ENCODE measurements at places on chromosomes 16 and 17. TPM values are rescaled to one million over a fixed set of nuclear protein-coding genes. Genes with fewer than 3 reads are reported as not detected.

The ZNF750 gene
- not detected for total RNA-seq

The KRT17 gene
- 1.7 TPM for total RNA-seq

The SLC52A1 gene
- total RNA-seq = not detected

The DOC2B gene
- total RNA-seq = 0.32 TPM

The CCL4 gene
- not detected for total RNA-seq

The GP2 gene
- not detected for total RNA-seq

The AXIN1 gene
- 15.1 TPM for total RNA-seq

The XPO6 gene
- 116 TPM for total RNA-seq

The HOXB4 gene
- total RNA-seq = not detected

The HOXB1 gene
- not detected for total RNA-seq

The RHBDL3 gene
- total RNA-seq = 0.13 TPM

The C17orf67 gene
- 0.76 TPM for total RNA-seq

The SPEM2 gene
- total RNA-seq = not detected

The GNG13 gene
- total RNA-seq = not detected

The MEOX1 gene
- 0.26 TPM for total RNA-seq

The PLLP gene
- under 0.01 TPM for total RNA-seq

The DPEP2 gene
- not detected for total RNA-seq
